Left lobe of liver (tissue), 2 donors: ENCODE measurements at places on chromosomes 7 and 10. TPM values are rescaled to one million over a fixed set of nuclear protein-coding genes. Genes with fewer than 3 reads are reported as not detected.

- DNase-seq: no peak
Measured at GRCh38 chr7:48525736-48526732, 354.8 kb downstream of the ABCA13 start.

DNA sequence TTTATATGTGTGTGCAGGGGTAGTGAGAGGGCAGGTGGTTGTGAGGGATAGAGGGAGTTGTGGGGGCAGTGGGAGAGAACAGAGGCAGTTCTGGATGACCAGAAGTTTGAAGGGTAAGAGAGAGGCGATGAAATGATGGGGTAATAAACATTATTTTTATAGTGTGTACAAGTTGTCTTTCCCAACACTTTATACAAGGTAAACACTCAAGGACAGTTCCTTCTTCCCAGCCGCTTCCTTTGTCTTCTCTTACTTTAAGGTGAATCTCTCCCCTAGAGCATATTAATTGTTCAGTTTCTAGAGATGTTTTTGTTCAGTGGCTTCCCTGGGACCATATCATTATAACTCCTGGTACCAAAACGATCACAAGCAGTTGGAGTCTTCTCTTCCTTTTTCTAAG lies 475.8 kb downstream of the PLXNA4 start:
- DNase-seq: no peak

DNA sequence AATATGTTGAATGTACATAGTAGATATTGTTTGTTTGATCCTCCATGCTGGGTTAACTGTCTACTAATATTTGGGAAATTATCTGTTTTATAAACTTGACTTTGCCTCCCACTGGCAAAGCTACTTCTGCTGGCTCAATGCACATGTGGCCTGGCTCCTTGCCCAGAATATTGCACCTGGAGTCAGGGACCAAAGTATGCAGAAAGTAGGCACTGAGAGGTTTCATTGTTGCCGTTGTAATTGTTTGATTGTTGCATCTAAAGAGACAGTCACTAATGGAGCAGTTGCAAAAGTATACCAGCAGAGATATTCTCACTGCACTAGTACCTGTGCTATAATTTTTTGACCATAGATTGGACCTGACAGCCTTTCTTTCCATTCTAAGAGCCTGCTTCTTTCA lies 137.8 kb upstream of the CNTNAP2 start:
- no peak for DNase-seq

DNA sequence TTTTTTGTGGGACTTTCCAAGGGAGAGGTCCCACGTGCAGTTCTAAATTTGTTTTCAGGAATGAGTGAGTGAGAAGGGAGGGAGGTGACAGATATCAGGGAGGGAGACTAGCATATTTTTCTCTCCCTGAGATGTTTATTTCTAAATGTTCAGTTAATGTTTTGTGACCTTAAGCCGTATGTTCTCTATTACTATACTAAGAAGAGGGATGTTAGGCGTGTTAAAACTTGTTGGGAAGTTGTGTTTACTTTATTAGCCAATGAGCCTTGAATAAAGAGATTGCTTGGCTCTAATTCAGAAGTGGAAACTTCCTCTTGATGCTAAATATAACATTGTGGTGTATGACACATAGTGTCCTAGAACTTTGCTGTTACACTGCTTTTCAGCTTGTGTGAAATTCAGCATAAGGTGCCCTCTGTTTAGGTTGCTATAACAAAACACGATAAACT lies 37.3 kb downstream of the DNAH11 start:
- DNase-seq: no peak

DNA sequence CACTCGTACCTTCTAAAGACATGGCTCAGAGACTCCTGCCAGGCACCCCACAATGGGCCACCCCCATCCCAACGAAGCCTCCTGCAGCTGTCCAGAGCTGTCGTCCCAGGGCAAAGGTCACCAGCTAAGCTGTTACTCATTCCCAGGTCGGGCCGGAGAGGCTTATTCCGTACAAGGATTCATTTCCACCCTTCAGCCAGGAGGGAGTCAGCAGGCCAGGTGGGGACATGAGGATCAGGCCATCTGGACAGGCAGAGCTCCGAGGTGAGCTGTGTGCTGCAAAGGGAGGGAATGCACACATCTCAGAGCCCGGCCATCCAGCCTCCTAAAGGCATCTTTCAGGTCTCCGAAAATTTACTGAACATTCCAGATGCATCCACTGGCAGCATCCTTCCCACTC lies 63.9 kb upstream of the NANOS1 start:
- DNase-seq: no peak

- DNase-seq: no peak
Measured at GRCh38 chr10:3077940-3078630, 10.7 kb downstream of the PFKP start.

DNA sequence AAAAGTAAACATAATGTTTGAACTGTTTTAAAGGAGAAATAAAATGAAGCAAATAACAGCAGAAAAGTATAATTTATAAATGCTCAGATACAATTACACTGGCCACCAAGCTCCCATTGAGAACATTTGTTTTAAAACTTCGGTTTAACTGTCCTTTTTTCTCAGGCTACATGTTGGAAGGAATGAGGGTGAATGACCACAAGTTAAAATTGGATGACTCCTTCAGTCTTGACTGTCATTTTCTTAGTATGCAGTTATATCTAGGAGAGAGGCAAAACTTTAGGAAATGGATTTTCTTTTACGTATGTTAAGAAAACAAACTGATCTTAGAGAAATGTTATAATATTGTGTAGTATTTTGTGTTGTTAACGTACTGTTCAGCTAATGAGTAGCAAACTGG lies 5.0 kb downstream of the TRIM24 start:
- no peak for DNase-seq

DNA sequence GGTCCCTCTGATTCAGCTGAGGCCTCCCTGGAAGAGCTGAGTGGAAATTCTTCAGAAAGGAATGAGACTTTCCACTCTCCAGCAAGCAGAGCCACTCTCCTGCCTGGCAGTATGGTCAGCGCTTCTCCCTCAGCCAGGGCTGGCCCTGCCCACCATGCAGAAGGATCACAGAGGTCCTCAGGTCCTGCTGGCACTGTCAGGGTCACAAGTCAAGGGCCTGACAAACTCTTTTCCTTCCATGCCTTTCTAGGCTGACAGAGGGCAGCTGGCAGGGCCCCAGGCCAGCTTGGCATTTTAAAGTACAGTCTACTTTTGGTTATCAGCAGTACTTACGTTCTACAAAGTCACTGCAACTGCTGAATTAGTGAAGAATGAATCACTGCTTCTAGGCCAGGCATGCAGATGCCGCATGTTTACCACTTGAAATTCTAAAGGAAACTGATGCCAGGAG lies 119.3 kb upstream of the FRMD4A start:
- DNase-seq: no peak

DNA sequence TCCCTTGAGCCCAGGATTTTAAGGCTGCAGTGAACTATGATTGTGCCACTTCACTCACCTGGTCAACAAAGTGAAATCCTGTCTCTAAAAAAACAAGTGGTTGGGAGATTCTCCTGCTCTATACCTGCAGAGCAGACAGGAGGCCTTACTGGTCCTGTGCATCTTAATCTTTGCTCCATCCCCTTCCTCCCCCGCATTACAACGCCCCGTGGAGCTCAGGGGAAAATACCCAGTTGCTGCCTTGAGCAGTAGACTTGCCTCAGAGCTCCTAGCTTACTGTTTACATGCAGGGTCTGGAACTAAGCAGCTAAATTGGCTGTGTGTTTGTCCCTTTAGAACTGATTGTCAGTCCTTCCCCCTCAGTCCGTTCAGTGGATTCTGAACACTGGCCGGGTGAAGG lies 123.8 kb upstream of the KMT2E start:
- no peak for DNase-seq

DNA sequence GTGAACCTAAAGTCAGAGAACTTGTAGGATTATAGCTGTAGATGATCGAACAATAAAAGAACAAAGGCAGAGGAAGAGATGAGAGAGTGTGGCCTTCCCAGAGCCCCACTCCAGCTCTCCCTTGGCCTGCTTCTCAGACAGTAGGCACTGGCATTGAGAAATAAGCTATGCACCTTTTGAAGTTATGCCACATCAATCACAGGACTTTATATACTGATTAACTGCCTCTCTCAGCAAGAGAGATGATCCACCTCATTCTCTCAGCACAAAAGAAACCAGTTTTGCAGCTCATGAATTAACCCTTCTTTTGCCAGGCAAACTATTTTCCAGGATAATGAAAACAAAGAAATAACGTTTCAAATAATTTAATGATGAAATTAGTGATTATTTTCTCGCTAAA lies 22.0 kb upstream of the CTTNBP2 start:
- DNase-seq: no peak

GRCh38 chr10:84172467-84173356 lies 889 bp upstream of the GPR15LG start:
- DNase-seq: no peak

DNA sequence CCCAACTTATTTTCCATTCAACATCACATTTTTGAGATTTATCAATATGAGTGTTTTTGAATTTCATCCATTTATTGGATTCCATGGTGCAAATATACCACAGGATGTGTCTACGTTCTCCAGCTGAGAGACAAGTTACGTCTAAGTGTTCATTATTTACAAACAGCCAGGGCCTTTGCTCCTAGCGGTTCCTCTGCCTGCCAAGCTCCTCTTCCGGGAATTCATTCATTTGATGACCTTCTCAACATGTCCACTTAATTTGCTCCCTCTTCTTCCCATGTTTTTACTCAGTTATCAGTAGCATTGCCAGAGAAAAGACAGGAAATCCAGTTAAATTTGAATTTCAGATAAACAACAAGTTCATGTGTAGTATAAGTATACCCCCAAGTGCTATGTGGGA lies 321.7 kb downstream of the PRPF18 start:
- DNase-seq: no peak

DNA sequence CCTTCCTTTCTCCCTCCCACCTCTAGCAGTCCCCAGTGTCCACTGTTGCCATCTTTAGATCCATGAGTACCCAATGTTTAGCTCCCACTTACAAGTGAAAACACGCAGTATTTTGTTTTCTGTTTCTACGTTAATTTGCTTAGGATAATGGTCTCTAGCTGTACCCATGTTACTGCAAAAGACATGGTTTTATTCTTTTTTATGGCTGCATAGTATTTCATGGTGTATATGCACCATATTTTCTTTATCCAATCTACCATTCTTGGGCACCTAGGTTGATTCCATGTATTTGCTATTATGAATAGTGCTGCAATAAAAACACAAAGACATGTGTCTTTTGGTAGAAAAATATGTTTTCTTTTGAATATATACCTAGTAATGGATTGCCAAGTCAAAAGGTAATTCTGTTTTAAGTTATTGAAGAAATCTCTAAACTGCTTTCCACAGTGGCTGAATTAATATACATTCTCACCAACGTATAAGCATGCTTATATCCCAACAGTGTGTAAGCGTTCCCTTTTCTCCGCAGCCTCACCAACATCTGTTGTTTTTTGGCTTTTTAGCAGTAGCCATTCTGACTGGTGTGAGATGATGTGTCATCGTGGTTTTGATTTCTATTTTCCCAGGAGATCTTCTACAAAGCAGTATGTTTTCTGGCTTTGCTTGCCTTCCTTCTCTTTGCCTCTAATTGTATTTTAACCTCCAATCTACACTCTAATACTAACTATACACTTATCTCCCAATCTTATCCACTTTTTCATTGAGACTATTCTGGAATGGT lies 179.5 kb upstream of the PHF14 start:
- no peak for DNase-seq

- no peak for DNase-seq
Measured at GRCh38 chr7:154744256-154744860, 258.6 kb downstream of the PAXIP1 start.

- peak; percentile 48 for DNase-seq
Measured at GRCh38 chr10:123009105-123009820, 457 bp downstream of the ACADSB start.

DNA sequence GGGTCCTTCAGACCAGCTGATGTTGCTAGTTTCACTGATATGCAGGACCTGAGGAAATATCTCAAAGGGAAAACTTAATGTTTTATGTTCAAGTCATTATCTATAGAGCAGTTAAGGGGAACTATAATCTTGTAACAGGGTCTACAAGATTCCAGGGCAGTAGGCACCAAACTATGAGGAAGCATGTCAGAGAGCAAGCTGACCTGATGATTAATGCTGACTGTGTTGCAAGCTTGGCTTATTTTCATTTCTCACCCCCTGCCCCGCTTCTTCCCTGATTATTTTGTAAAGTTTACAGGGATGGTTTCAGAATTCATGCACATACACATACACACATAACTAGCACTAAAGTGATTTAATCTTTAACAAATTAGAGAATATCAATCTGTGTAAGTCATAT lies 84.3 kb upstream of the CACNA2D1 start:
- no peak for DNase-seq

DNA sequence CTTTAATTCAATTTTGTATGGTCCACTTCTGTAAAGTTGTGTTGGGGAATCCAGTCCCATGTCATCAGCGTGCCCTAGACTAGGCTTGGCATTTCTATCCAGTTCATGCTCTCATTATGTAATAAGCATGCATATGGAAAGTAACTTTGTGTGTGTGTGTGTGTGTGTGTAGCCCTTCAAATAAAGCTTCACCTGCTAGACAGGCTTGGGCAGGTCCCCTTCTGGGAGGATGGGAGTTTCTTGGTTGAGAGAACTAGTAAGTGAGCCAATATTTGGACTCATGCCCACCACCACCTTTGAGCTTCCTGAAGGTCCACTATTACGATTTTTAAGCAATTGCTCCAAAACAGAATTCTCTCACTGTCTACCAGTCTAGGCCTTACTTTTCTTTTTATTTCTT lies 6.9 kb downstream of the BZW2 start:
- no peak for DNase-seq

DNA sequence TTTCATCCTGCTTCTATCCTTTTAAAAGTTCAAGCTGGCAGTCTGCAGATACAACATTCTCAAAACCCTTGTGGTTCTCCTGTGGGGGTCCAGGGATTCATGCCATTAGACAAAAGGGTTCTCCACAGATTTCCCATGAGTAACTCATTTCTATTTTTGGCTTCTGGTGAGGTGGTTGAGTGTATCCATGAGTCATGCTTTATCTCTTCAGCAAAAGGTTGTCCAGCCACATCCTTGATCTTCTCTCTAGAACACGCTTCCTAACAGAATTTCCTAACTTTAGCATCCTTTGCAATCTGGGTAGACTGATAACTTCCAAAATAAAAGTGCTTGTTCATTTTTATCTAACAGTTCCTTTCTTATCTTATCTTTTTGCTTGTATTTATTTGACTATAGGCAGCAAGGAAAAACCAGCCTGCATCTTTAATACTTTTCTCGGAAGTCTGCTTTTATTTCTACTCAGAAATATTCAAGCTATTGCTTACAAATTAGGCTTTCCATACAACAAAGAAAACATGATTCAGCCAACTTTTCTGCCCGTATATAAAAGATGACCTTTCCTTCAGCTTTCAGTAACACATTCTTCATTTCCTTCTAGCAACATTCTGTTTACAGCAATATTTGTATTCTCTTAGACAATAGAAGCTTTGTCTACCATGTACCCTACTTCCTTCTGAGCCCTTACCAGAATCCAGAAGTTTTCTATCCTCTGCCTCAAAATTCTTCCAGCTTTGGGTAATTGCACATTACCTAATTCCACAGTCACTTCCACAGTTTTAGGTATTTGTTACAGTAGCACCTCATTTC lies 79.3 kb upstream of the IL6 start:
- no peak for DNase-seq

CRTAC1 gene
- 0.28 TPM for total RNA-seq

ECHDC3 gene
- total RNA-seq: 137 TPM

SPDYE1 gene
- total RNA-seq: not detected

CUEDC2 gene
- 23.4 TPM for total RNA-seq

CCDC136 gene
- 0.40 TPM for total RNA-seq

ADCK2 gene
- 11.7 TPM for total RNA-seq

PCDH15 gene
- not detected for total RNA-seq

OPN4 gene
- total RNA-seq: not detected

IMPDH1 gene
- total RNA-seq: 3.5 TPM
